ENCODE measurements at places on chromosomes 13 and 19. TPM values are rescaled to one million over a fixed set of nuclear protein-coding genes. Genes with fewer than 3 reads are reported as not detected.

PLVAP gene
- 54.5 TPM for polyA plus RNA-seq

WDR87 gene
- polyA plus RNA-seq = 0.08 TPM

ADAMTSL5 gene
- 7.4 TPM for polyA plus RNA-seq

APC2 gene
- 0.83 TPM for polyA plus RNA-seq

ZNF417 gene
- 10.8 TPM for polyA plus RNA-seq

SIGLEC8 gene
- not detected for polyA plus RNA-seq

UBE2L5 gene
- 0.69 TPM for polyA plus RNA-seq

PGLYRP2 gene
- polyA plus RNA-seq = not detected

RFPL4AL1 gene
- 0.45 TPM for polyA plus RNA-seq

CGB3 gene
- not detected for polyA plus RNA-seq

KLK11 gene
- not detected for polyA plus RNA-seq

URI1 gene
- 77.2 TPM for polyA plus RNA-seq

MEDAG gene
- polyA plus RNA-seq = 13.5 TPM

ZNF600 gene
- polyA plus RNA-seq = 3.4 TPM

ELF1 gene
- 26.0 TPM for polyA plus RNA-seq

CILP2 gene
- polyA plus RNA-seq = 0.36 TPM

ZNF100 gene
- polyA plus RNA-seq = 8.3 TPM

CGB8 gene
- not detected for polyA plus RNA-seq

JUNB gene
- polyA plus RNA-seq = 39.5 TPM

CNN1 gene
- polyA plus RNA-seq = 134 TPM

SIGLEC5 gene
- polyA plus RNA-seq = 0.63 TPM

FOSB gene
- 12.7 TPM for polyA plus RNA-seq

ALKBH6 gene
- polyA plus RNA-seq = 6.9 TPM

FXYD1 gene
- polyA plus RNA-seq = 138 TPM

TEX29 gene
- polyA plus RNA-seq = 0.47 TPM

OVOL3 gene
- not detected for polyA plus RNA-seq

CUL4A gene
- 66.9 TPM for polyA plus RNA-seq

IGFL1 gene
- polyA plus RNA-seq = not detected
